ENCODE measurements at places on chromosomes 2 and 18.

DNA sequence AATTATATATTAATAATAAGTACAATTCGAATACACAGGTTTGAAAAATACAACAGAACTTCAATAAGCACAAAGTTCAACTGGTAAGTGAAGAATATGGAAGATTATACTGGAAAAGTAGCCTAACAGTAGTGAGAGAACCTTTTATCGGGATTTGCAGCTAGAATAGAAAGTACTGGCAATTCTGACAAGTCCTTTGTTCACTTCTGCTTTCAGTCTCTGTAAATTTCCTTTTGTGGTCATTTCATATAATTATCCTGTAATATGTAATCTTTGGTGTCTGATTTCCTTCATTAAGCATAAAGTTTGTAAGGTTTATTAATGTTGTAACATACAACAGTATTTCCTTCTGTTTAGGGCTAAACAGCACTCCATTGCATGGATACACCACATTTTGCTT is 67.2 kb downstream of the CUL3 start:
- no peak for DNase-seq

DNA sequence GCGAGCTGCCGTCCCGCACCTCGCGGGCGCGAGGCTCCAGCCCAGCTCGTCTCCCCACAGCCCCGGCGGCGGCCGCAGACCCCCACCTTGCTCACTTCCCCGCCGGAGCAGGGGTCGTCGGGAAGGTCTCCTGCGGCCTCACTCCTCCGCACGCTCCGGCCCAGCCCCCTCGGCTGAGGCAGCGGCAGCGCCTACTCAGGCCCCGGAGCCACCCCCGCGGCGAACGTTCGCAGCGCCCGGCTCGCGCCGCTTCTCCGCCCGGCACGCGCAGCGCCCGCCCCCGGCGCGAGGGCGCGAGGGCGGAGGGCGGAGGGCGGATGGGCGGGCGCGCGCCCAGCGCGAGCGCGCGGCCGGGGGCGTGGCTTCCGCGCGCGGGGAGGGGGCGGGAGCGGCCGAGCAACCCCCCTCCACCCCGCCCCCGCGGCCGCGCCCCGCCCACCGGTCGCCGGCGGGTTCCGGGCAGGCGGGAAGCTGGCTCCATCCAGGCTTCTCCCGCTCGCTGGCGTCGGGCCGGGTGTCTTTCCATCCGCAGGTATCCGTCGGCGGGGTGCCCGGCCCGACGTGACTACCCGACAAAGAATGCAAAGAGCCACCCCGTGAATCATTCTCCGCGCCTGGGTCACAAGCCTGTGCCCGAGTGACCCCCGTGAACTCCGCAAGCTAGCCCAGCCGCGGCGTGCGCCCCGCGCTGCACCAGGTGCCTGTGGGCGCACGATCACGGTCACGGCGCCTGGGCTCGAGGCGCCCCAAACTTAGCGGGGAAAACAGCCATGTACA is at the start of gene DTNB:
Gene DTNB, minus strand, starts transcription at position 278 of the 777 bp plus-strand sequence. CDS start 20,917 bp downstream, outside the sequence.
- DNase-seq, result no peak

- DNase-seq, result no peak
Observed at GRCh38 chr18:62486290-62486964, 36.4 kb upstream of the ZCCHC2 start.

DNA sequence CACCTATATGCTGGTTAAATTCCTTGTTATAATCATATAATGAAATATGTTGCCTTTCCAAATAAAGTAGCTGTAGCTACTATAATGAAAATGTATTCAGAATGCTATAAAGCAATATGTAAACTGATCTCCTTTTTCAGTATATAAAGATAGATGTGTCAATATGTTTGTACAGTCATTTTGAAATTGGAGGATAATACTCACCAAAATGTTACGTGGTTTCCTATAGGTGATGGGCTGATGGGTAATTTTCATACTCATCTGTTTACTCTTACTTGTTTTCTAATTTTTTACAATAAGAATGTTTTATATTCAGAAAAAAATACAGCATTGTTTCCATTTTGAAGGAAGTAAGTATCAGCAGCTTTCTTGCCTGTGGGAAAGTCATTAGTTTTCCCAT is 70.2 kb downstream of the PRKRA start:
- DNase-seq, result no peak

GRCh38 chr2:237798236-237799059 is at the start of gene RBM44:
Gene RBM44, plus strand, starts transcription at chr2:237798779. Its CDS starts 14,831 bp downstream, at chr2:237813610.
- DNase-seq, result no peak

GRCh38 chr2:217467331-217467730 is 535.5 kb downstream of the TNS1 start:
- no peak for DNase-seq

GRCh38 chr2:176093145-176093897 is 800 bp downstream of the HOXD13 start:
- no peak for DNase-seq

GRCh38 chr2:46368401-46368800 is 71.2 kb downstream of the EPAS1 start:
- no peak for DNase-seq

- DNase-seq, result no peak
Observed at GRCh38 chr18:1370552-1370951, 465.9 kb downstream of the ADCYAP1 start.

DNA sequence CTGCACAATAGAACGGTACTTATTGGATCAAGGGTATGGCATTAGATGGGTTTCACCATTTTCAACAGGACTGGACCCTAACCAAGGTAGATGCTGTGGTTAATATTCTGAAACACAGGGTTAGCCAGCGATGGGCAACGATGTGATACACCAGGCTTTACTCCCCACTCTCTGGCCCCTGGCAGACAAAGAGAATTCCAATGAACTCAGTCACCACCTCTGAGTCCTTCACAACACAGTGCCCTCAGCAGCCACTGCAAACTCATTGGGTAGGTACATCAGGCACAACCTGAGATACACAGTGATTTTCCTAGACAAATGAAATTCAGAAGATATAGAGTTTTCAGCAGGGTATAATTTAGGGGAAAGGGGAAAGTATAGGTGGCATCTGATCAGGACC is 634.5 kb downstream of the ZEB2 start:
- DNase-seq, result no peak

- no peak for DNase-seq
Observed at GRCh38 chr18:33716061-33716683, 138.2 kb downstream of the ASXL3 start.

GRCh38 chr18:75455249-75456198 is 28.0 kb upstream of the SMIM21 start:
- no peak for DNase-seq

Data from cerebellar nuclear complex (tissue), 1 donor.